ENCODE measurements at places on chromosomes 2 and 18.

DNA sequence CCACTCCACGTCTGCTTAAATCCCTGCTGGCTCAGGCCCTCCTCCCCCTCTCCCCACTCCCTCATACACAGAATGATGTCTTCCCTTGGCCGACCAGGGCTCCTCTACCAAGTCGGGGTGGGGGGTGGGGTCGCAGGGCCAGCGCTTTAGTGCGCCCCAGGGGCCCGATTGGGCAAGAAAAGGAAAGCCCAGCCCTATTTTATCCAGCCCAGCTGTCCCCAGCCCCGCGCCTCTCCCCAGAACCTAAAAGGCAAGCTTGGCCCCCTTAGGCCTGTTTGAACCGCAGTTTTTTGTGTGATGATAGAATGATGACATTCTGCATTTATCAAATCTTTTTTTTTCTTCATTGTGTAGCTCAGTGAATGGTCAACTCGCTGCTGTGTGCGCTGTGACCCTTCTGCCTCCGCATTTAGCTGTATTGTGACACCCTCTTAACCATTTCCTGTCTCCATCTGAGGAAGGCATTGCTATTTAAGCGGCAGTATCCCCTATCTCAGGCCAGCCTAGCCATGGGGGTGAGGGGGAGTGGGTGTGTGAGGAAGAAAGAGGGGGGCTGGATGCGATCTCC lies 231.4 kb downstream of the HAUS1 start:
- no peak for DNase-seq

GRCh38 chr2:69390001-69390400 lies 3.0 kb upstream of the GFPT1 start:
- no peak for DNase-seq

DNA sequence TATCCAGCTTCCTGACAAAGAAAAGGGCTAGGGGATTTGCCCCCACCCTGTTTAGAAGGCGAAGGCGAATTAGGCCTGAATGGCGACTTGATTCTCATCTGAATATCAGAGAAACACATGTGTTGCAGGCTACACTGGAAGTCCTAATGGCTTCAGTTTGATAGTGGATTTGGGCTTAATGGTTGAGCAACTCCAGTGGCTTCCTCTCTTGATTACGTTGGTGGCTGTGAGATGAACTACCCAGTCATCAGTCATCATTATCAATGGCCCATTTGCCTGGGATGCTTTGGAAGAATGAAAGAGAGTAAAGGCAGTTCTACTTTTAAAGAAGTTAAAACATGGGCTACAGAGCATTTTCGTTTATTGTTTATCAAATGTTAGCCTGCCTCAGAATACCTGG lies 60.9 kb upstream of the IL1R1 start:
- DNase-seq, result no peak

DNA sequence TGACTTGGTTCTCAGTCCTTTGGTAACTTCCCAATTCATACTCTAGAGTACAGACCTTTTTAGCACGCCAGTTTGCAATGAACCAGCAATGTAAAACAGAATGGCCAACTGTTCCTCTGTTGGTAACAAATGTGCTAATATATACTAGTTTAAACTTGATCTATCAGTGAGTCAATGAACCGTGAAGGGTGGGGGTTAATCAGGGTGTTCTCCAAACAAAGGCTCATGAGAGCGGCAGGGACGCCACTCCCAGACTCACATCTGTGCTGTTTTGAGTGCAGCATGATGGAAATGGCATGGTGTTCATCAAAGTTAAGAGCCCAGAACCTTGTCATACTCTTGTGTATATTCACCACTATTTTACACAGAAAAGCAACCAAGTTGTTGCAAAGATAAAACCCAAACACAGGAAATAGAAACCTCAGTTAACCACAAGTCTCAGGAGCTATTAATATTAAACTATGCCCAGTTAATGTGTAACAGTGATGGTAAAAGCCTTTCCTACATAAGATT lies 70.3 kb downstream of the CERKL start:
- DNase-seq, result no peak

GRCh38 chr18:79491081-79491551 lies 95.4 kb downstream of the NFATC1 start:
- peak; percentile 41 for DNase-seq

DNA sequence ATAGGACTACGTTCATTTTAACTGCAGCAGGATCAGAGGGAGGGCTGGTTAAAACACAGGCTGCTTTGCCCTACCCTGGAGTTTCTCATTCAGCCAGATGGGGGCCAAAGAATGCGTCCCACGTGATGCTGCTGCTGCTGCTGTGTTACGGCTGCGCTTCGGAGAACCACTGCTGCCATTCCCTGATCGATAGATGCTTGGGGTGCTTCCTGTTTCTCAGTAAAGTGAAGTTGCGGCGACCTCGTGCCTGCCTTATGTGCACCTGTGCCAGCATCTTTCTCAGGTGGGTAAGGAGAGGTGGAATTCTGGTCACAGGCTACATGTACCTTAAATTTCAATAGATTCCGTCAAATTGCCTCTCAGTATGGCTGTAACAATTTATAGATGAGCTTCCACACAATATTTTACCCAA lies 24.7 kb upstream of the TOGARAM2 start:
- DNase-seq, result no peak

GRCh38 chr2:78304678-78305077 lies 720.8 kb upstream of the REG3G start:
- no peak for DNase-seq

DNA sequence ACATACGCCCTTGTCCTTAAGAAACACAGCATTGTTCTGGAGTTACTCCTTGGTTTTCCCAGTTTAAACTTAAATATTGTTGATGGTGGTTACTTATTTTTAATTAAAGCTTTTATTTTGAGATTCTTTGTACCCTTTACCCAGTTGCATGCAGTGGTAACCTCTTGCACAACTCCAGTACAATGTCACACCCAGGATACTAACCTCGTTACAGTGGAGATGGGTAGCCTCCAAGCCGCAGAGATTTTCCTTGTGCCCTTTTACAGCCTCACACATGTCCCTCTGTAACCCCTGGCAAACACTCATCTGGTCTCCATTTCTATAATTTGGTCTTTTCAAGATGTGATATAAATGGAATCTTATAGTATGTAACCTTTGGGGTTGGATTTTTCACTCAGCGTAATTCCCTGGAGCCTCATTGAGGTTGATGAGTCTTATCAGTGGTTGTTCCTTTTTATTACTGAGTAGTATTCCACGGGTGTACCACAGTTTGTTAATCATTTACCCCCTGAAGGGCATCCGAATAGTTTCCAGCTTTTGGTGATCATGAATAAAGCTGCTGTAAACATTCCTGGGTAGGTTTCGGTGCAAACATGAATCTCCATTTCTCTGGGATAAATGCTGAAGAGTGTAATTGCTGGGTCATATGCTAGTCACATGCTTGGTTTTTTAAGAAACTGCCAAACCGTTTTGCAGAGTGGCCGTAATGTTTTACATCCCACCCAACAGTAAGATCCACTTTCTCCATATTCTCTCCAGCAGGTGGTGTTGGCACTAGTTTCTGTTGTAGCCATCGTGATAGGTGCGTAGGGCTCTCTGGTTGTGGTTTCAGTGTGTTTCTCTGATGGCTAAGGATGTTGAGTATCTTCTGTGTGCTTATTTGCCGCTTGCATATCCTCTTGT lies 68.6 kb downstream of the DGKD start:
- no peak for DNase-seq

GRCh38 chr2:151437630-151438029 lies 27.9 kb downstream of the RIF1 start:
- DNase-seq, result no peak

All from sciatic nerve (tissue), 2 donors.